ENCODE measurements at places on chromosomes 6 and 20.

DNA sequence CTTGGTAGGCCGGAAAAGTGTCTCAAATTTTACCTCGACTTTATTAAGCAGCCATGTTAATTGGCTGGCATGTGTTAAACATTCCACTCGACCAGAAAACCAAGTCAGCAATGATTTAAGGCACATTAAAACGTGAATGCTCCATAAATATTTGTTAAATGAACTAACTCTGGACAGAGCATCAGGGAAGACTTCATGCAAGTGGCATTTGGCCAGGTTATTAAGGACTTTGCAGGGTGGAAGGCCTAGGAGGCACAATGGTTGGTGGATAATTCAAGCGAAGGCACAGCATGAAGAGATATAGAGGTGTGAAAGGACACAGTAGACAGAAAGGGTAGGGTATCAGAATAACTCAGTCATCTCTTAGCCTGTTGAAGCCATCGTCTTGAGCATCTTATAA lies 23.0 kb downstream of the ELOVL5 start:
- DNase-seq = no peak

DNA sequence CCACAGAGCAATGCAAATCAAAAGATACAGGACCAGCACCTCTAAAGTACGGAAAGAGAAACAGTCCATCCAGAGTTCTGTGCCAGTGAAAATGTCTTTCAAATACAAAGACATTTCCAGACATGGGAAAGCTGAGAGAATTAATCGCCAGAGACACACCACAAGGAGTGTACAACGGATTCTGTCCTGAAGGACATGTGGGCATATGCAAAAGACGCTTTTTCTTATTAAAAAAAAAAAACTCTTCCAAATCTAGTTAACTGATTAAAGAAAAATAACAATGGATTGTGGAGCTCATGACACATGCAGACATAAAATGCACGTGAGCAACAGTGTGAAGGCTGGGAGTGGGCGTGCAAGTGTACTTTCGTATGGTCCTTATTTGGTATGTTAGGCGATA lies 22.8 kb downstream of the KIF25 start:
- no peak for DNase-seq

GRCh38 chr6:125379174-125379573 lies 77.4 kb upstream of the HDDC2 start:
- DNase-seq = no peak

- DNase-seq = no peak
These were observed 255.5 kb downstream of the KIF16B start for GRCh38 chr20:16317445-16318362.

DNA sequence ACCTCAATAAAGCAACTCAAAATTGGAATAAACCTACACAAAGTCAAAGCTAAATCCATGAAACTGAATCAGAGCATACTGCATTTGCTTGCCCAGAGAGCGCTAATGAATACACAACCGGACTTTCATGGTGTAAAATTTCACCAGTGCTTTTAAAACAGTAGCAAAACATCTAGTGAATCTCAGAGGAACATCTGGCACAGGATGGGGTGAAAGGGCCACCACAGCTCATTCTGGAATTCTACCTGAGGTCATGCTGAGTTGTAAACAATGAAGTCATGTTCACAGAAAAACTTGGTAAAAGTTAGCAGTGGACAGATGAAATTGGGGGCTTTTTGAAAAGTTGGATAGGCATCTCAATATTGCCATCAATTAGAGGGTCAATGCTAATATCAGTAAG lies 125.6 kb upstream of the STXBP5 start:
- DNase-seq = no peak

GRCh38 chr6:100657678-100658330 lies 193.1 kb upstream of the SIM1 start:
- DNase-seq = peak; percentile 1

DNA sequence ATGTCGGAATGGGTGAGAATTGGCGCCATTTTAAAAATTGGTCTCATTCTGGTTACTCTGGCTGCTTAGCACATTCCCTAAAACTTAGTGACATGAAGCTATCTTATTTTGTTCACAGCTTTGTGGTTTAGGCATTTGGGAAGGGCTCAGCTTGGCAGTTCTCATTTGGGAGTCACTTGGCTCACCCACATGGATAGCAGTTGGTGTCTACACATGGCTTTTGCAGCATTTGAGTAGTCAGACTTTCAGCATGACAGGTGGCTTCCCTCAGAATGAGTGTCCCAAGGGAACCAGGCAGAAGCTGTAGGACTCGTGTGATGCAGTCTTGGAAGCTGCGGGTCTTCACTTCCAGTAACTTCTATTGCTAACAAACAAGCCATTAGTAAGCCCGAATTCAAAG lies 64.6 kb downstream of the UST start:
- no peak for DNase-seq

GRCh38 chr6:155084431-155085123 lies 89.5 kb downstream of the TIAM2 start:
- no peak for DNase-seq

- DNase-seq = no peak
These were observed 19.8 kb downstream of the DSE start for GRCh38 chr6:116390581-116390980.

GRCh38 chr6:107082045-107082444 lies 33.3 kb downstream of the BEND3 start:
- no peak for DNase-seq

DNA sequence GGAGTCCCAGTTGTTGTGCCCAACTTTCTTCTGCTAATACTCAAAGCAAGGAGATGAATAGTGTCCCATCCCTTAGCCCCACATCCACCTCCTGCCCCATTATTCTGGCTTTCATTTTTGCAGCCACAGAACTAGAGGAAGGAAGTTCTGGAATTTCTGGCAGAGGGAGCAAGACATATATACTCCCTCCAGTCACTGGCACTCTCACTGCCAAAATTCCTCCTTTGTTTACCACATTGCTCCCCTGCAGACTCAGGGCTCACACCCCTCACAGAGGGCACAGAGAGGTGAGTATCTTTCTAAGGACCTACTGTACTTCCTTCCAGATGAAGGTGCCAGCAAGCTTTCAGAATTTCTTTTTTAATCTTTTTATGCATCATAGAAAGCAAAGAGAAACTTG lies 168.0 kb upstream of the ID4 start:
- DNase-seq = no peak

- DNase-seq = no peak
These were observed 304.5 kb downstream of the PRL start for GRCh38 chr6:21992178-21992967.

GRCh38 chr20:15756002-15756753 lies 817.1 kb downstream of the KIF16B start:
- no peak for DNase-seq

DNA sequence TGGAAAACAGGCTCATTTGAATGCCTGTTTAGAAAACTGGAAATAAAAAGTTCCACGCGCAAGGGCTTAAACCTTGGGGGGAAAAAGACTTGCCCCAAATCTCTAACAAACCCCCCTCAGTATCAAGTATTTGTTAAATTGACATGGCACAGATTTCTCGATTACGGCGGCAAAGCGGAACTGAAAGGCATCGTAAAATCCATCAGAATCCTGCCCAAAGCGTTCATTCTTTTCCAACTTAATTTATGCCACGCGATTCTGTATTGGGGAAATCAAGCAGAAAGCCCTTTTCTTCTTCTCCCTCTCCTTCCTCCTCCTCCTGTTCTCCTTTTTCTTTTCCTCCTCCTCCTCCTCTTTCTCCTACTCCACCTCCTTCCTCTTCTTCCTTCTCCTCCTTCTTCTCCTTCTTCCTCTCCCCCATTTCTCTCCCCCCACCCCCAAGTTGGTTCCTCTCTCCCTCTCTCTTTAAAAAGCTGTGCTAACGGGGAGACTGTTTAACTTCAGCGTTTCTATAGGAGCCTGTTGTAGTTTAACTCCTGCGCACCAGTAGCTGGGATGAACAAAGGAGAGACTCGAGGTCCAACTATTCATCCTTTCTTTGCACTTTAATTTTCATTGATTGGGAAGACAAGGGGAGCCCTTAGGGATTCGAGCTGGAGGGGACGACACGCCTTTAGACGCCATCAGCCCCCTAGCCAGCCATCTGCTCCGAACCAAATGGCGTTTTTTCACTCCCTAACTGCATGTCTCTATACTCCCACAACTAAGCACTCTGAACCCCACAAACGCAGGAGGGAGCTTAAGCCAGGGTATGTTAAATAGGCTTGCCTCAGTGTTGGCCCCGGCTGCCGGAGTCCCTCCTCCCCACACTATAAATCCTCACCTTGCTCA lies 2.7 kb upstream of the DLL1 start:
- DNase-seq = no peak

GRCh38 chr6:121791396-121792315 lies 356.2 kb downstream of the GJA1 start:
- DNase-seq = no peak

DNA sequence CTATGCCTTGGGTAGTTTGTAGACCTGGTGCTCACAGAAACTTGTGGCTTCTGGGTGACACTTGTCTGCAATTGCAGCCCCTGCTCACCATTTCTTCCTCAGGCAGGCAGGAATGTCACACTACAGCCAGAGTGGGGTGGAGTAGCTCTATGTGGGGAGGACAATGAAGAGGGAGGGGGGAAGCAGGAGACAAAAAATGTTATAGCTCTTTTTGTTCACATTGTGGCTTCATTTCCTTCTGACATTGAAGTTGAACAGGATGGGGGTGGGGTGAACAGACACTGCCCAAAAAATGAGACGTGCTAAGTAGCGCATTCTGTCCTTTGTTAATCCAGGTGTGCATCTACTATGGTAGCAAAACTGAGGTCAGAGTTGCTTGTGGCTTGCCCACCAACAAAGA lies at the start of gene THEMIS:
Gene THEMIS (minus strand): TSS at position 124 of the 400 bp plus-strand sequence. CDS start 126 bp downstream, outside the sequence.
- DNase-seq = peak; percentile 79

DNA sequence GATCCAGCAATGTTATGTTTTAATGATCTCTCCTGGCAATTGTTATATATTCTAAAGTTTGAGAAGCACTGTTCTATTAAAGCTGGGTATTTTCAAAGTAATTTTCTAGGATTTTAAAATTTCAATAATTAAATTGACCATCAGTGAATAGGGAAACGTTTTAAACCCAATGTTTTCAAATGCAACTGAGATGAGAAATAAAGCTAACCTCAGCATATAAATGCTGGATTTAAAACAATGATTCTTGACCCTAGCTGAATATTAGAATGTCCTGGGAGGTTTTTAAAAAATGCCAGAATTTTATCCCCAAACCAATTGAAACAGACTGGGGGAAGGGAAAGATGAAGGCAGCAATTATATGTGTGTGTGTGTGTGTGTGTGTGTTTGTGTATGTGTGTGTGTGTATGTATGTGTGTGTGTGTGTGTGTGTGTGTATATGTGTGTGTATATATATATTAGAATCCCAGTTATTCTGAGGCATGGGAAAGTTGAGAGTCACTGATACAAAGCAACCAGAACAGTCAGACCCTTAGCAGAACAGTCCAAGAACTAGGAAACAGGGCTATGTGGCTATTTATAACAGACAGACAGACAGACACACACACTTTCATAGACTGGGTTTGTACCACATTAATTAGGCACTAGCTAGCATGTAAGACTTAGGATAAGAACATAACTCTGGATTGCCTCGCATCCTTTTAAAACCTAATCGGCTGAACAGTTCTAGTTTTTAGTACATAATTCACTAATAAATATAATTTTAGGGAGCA lies 107.8 kb downstream of the MAN1A1 start:
- no peak for DNase-seq

- no peak for DNase-seq
These were observed 5.6 kb upstream of the CCDC170 start for GRCh38 chr6:151488226-151488625.

DNA sequence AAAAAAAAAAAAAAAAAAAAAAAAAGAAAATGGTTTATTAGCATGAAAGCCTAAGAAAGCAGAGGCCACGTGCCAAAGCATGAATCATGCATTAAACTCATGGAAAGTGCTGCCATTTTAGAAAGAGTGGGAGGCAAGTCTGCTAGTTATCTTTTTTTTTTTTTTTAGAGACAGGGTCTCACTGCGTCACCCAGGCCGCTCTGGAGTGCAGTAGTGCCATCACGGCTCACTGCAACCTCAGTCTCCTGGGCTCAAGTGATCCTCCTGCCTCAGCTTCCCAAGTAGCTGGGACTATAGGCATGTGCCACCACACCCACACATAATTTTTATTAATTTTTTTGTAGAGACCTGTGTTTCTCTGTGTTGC lies 5.2 kb downstream of the VWA7 start:
- peak; percentile 23 for DNase-seq

GRCh38 chr6:133115946-133116345 lies 125.2 kb upstream of the EYA4 start:
- no peak for DNase-seq

- DNase-seq = no peak
These were observed 38.6 kb downstream of the SYNJ2 start for GRCh38 chr6:158020272-158020711.

GRCh38 chr20:56765172-56766073 lies 136.3 kb downstream of the TFAP2C start:
- no peak for DNase-seq

Data from CD4-positive, alpha-beta T cell treated with Interleukin-4 for 4 hours (primary cell).